HS-27A (cell line): ENCODE measurements at places on chromosomes 16 and 17.

DNA sequence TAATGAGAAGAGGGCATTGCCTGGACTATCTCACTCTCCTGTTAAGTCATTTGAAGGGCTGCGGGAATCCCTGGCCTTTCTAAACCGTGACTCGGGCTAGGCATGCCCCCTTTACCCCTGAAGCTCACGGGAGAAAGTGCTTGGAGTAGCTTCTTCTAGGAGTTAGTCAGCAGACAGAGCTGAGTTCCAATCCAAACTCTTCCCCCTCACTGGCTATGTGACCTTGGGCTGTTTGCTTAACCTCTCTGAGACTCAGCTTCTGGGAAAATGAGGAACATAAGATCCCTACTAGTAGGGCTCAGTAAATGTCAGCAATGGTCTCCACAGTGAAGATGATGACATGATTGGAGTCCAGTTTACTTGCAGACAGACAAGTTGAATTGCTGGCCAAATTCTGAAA is 5.7 kb upstream of the B9D1 start:
- no peak for DNase-seq

DNA sequence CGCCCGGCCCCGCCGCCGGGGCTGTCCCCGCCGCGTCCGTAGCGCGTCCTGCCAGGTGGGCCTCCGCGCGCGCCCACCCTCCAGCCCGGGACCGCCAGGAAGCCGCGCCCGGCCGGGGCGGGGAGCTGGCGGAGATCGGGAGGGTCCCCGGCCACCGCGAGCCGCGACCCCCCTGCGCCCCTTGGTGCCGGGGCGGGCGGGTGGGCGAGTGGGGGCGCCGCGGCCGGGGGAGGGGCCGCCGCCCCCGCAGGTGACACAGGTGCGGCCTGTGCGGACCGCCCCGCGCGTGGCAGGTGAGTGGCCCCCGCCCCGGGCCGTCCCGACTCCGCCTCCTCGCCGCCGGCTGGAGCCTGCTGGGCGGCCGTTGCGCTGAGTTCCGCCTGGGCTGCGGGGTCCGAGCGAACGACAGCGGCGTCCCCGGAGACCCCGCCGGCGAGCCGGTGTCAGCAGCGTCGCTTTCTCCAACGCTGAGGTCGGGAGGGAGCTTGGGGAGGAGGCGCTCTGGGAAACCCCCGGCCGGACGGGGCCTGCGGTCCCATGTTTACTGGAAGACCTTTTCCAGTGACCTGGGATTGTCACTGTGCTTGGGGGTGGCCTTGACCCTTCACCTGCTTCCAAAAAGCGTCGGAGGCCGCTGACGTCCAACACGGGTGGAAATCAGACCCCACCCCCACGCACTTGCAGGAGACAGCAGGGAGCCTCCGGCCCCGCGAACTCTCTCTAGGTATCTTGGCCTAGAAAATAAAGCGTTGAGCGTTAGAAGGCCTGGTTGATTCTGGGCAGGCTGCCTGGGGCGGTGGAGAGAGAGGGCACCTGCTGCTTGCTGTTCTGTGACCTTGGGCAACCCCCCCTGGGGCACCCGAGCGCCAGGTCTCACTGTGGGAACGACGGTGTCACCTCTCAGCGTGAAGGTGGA is 542 bp downstream of the KLHL36 start:
- no peak for DNase-seq

DNA sequence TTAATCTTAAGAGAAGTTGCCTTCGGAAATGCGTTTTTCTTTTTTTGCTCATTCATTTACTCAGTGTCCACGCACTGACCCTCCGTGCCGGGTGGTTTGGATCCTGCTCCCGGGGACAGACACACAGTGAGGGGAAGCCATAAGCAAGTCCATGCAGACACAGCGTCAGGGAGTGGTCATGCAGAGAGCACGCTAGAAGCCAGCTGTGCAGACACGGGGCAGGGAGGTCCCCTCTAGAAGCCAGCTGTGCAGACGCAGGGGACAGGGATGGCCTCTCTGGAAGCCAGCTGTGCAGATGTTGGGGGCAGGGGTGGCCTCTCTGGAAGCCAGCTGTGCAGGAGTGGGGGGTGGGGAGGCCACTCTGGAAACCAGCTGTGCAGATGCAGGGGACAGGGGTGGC is 4.8 kb downstream of the GAA start:
- no peak for DNase-seq

DNA sequence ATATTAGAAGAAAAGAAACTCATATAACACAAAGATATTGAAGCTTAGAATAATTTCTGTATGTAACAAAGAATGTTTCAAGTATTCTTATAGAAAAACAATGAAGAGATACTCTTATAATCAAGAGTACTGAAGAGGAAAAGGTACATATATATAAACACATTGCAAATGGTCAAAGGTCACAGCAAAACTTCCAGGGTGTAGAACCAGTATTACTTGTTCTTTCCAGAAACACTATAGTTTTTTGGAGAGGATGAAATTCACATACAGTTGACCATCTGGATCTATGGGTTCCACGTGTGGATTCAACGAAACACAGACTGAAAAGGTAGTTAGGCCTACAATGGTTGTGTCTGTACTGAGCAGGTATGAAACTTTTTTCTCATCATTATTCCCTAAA is 22.6 kb downstream of the PRPSAP1 start:
- no peak for DNase-seq

DNA sequence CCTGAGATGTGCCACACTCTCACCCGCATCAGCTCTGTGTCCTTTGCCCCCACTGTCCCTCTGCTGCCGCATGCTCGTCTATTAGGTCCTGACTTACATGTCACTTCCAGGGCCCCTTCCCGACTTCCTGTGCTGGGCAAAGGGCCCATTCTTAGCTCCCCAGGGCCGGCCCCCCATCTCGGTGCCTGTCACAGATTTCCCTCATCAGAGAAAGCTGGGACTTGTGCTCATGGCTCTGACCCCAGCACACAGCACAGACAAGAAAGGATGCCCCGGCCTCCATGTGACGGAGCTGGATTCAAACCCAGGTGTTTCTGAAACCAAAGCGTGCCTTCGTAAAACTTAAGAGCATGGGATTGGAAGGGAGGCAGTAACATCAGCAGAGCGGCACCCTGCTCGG is 5.9 kb upstream of the MAPK7 start:
- no peak for DNase-seq

- no peak for DNase-seq
Observed at GRCh38 chr17:40850293-40850972, 16.6 kb downstream of the KRT12 start.

GRCh38 chr16:85751698-85752501 is 1.0 kb upstream of the C16orf74 start:
- DNase-seq: no peak

- DNase-seq: no peak
Observed at GRCh38 chr16:31118223-31119155, 1.0 kb downstream of the KAT8 start.

DNA sequence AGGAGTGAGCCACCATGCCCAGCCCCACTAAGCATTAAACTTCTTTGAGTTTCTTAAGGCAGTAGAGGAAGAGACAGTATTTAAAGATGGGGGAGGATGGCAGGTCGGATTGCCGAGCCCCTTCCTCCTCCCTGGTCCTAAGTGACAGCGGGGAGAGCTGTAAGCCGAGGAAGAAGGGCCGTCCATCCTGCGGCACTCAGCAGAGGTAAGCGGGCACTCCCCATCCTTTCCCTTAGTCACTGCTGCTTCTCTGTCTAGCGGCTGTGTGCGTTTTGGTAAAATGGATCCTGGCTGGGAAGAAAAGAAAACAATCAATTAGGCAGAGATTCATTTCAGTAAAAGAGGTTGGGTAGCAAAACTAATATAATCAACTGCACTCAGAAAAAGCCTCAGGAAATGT is 13.9 kb downstream of the DNAAF1 start:
- DNase-seq: no peak

DNA sequence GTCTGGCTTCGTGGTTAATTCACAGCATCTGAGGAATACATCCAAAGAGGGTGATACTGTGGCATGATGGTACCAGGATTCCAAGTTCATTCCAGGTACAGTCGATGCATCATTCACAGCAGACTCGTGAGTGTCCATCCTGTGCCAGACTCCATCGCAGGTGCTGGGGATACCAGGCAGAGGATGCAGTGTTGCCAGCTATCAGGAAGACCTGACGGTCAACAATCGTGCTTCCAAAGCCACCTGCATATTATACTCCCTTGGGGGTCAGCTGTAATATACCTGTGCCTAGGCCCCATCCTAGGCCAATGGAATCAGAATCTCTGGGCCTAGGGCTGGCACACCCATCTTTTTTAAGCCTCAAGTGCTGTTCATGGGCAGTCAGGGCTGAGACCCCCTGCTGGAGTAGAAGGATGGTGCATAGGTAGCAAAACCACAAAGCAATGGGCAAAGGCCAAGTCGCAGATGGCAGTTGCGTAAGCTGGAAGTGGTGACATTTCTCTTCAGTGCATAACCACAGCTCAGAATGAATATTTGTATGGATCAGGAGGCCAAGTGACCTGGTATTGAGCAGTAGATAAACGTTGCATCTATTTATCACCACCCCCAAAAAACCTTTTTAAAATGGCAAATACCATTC is 42.9 kb upstream of the C16orf78 start:
- DNase-seq: no peak

GRCh38 chr16:11253009-11253994 is 2.7 kb downstream of the SOCS1 start:
- no peak for DNase-seq

- DNase-seq: no peak
Observed at GRCh38 chr17:41792845-41793783, 6.6 kb upstream of the JUP start.

GRCh38 chr16:3952737-3953131 is 72.2 kb upstream of the CREBBP start:
- DNase-seq: no peak

GRCh38 chr16:56072096-56072495 is 119.2 kb upstream of the GNAO1 start:
- no peak for DNase-seq

- DNase-seq: no peak
Observed at GRCh38 chr17:20105539-20106280, 96.6 kb downstream of the SPECC1 start.

GRCh38 chr16:23757116-23757515 is 2.3 kb downstream of the CHP2 start:
- DNase-seq: no peak
